Globus pallidus (tissue), 1 donor: ENCODE measurements at places on chromosomes 5 and 9.

- DNase-seq, result no peak
These were observed 264.8 kb downstream of the CETN3 start for GRCh38 chr5:90144625-90145327.

DNA sequence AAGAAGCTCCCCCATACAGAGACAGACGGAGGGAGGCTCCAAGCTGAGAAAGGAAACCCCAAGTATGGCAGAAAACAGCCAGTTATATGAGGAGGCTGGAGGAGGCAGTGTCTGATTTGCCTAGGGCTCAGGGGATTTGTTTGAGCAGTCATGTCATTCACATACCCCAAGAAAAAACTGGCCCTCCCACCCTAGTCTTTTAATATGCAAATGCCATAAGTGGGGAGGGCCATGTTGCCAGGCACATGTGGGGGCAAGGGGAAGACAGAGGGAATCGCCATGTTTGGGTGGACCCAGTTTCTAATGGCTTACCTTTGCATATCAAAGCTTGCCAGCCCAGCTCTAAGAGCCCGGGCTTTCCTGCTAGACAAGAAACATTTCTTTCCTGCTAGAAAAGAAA is 1163.8 kb downstream of the TAF11L14 start:
- no peak for DNase-seq

DNA sequence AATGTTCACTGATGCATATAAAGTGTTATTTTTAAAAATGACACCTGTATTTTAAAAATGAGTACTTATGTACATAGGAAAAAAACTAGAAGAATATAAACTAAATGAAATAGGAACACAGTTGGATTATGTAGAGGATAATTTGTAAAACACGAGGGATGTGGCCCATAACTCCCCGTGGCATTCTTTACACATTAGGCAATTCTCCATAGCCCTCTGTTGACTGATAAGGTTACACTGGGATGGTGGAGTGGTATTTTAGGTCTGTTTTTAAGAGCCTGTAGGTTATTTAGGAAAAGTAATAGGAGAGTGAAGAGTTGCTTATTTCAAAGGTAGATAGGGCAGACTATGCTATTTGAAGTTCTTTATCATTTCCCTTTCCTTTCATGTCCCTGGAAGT is 1.8 kb downstream of the CAVIN4 start:
- no peak for DNase-seq

DNA sequence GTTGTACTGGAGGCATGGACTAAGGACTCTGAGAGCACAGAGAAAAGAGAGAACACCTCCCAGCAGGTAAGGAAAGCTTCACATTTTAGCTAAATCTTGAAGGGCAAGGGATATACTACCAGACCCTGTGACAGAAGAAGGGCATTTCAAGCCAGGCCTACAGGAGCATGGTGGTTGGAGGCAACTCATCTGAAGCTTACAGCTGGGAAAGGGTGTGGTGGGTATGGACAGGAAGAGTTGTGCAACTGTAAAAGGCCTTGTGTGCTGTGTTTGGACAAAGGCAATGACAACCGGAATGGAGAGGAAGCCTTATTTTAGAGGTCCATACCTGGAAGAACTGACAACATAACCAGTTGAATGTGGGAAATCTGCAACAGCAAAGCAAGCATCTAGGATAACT is 31.2 kb downstream of the NIPSNAP3B start:
- no peak for DNase-seq

- no peak for DNase-seq
These were observed 7.6 kb downstream of the RAB24 start for GRCh38 chr5:177295924-177296323.
